GM06990 (cell line): ENCODE measurements at places on chromosomes 2 and 18.

GRCh38 chr2:36701918-36702317 lies 5.4 kb downstream of the VIT start:
- DNase-seq: no peak

GRCh38 chr2:218345491-218346236 lies 11.0 kb upstream of the CATIP start:
- DNase-seq: no peak

DNA sequence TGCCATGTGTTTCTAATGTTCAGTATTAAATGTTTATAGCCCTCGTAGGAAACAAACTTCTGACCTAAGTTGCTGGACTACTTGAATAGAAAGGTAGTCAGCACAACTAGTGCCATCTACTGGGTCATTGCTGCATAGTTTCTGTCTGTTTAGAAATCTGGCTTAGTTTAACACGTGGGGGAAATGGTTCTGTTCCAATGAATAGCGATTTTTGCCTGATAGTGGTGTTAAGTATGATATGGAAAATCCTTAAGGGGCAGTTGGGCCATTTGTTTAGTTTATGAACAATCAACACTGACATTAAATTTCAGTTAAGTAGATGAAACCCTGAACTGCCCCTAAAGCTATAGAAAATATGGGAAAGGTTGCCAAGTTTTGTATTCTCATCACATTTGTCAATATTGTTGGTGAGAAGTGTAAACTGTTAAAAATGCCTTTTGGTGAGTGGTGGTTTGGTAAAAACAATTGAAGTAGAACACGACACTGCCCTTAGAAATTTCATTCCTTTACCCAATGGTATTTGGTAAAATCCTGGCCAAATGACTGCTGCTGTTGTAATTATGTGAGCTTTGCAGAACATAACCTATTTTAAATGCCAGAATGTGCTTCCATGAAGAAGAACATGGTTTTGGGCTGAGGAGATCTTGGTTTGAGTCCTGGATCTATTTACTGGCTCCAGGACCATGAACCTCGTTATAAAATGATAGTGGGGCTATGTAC lies 13.2 kb downstream of the NABP1 start:
- peak; percentile 76 for DNase-seq

GRCh38 chr18:48715711-48716361 lies 177.0 kb downstream of the CTIF start:
- DNase-seq: no peak

DNA sequence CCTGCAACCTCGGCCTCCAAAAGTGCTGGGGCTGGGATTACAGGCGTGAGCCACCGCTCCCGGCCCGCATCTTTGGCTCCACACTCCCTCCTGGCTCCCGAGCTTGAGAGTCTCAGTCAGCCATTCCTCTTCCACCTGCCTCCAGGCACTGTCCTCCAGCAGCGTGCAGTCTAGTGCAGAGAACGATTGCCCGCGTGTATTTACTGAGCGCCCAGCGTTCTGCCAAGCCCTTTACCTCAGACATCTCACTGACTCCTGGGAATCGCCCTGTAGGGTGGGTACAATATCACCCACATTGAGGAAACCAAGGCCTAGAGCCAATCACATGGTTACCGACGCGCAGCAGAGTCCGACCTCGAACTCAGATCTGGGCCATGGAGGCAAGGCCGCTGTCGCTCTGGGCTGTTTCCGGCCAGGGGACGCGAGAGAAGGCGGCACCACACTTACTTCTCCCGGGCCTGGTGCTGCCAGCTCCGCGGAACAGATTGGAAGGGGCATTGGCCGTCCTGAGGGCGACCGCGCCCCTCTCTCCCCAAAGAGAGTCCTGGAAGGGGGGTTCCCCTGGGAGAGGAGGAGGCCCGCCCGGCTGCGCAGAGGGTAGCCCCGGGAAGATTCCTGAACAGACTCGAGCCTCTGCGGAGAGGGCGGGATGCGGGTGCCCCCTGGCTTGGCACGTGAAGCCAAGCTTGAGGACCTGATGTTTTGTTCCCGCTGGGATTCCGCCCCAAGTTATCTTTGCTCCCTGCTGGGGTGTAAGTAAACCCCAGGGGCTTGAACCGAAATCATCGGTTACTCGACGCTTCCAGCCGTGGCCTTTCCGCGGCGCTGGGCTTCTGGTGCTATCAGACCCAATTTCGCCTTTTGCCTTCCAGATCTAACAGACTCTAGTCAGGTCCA lies 5.2 kb upstream of the DLX2 start:
- no peak for DNase-seq

- DNase-seq: no peak
Observed at GRCh38 chr2:50752237-50752636, 279.7 kb downstream of the NRXN1 start.

- no peak for DNase-seq
Observed at GRCh38 chr2:137975280-137976271, 11.3 kb downstream of the HNMT start.

DNA sequence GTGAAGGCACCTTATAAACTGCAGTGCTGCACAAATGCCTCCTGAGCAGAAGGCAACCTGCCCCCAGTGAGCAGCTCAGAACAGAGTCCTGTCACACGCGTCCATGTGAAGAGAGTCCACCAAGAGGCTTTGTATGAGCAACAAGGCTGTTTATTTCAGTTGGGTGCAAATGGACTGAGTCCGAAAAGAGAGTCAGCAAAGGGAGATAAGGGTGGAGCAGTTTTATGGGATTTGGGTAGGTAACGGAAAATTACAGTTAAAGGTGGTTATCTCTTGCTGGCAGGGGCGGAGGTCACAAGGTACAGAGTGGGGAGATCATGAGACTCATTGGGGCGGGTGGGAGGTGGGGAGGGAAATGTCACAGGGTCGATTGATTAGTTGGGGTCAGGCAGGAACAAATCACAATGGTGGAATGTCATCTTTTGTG lies 53.4 kb upstream of the RALBP1 start:
- DNase-seq: no peak

DNA sequence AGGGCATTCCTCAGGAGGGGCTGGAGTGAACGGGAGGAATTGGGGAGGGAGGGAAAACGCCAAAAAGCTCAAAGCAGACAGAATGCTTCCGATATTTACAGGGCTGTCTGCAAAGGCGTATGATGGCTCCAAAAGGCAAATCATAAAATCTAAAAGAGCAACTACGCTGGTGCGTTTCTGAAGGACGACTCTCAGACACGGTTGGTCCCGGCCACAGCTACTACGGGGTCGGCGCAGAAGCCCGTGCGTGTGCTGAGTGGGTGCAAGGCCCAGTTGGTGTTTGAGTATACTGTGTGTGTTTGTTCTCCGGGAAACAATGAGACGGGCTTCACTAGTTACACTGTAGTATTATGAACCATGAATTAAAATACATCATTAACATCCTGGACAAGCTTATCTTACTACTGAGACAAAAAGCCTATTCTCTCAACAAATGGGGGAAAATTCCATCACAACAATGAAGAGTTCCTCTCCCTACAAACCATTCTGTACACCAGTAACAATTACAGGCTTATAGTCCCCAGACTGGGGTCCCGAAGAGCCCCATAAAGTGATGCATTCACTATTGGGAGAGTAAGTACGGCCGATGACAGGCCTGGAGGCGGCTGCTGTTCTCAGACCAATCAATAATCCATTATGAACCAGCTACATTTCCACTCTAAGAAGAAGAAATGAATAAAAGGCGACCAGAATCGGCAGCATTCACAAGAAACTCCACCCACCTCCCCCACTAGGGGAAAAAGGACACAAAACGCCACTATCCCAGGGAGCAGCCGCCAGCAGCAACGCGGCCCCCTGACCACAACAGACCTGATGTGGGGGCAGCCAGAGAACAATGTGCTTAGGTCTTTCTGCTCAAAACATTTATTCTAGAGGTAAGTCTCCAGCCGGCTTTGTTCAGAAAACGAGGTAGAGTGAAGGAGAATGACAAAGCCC lies 43.4 kb downstream of the ZNF516 start:
- DNase-seq: peak; percentile 48

GRCh38 chr2:68721482-68722101 lies 13.0 kb upstream of the ARHGAP25 start:
- DNase-seq: no peak

GRCh38 chr2:105820691-105821090 lies 76.0 kb downstream of the NCK2 start:
- DNase-seq: no peak

DNA sequence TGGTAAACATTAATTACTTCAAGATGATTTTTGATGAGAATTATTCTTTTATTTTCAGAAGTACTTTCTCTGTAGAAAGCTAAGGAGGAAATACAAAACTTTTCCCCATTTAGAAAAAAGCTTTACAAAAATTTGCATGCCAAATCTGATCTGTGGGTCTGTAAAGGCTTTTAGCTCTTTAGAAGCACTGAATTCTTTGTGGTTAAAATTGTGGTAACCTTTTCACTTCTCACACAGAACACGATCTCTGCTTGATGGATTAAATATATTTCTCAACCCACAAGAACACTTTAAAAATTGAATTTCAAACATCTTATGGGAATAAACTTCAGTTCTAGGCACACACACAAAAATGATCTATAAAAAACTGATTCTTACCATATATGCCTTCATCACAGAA lies 63.7 kb downstream of the VIL1 start:
- no peak for DNase-seq

GRCh38 chr2:84478867-84479266 lies 19.8 kb upstream of the SUCLG1 start:
- no peak for DNase-seq

DNA sequence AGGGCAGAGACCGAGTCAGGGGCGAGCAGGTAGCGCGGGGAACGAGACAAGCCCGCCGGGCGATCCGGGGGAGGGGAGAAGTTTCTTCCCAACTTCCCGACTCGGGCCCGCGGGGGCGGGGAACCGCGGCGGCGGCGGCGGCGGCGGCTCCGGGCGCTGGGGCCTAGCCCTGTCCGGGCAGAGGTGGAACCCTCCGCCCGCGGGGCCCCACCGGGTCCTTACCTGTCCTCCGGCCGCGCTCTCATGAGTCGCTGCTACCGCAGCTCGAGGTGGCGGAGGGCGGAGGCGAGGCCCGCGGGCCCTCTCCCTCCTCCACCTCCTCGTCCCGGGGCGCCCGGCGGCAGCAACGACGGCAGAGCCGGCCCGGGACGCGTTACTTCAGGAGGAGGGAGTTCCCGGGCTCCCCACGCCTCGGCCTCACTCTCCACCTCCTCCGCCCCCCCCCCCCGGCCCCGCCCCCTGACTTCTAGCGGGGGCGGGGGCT lies at the start of gene YES1:
YES1 (minus strand) TSS at position 351 of the 484 bp plus-strand sequence. CDS start 55,415 bp downstream, outside the sequence.
- no peak for DNase-seq

DNA sequence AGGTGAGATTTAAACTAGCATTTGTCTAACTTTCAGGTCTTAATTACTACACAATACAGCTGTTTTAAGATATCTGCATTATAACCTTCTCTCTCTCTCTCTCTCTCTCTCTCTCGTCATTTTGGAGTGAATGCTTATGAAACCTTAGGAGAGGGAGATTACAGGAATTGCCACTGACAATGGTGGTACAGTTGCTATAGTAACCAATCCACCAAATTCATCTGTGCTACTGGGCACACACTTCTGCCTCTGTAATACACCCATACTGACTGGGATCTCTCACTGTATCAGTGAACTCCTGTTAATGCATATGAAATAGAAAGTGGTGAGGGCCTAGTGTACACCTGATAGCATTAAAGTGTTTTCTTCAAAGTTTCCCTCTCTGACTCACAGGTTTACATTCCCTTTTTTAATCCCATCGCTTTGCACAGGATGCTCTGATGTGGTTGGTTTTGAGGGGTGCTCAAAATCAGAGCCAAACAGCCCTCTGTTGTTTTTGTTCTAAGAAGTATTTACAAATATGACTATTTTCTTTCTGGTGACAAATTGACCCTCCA lies 13.1 kb downstream of the KLHL14 start:
- DNase-seq: no peak

DNA sequence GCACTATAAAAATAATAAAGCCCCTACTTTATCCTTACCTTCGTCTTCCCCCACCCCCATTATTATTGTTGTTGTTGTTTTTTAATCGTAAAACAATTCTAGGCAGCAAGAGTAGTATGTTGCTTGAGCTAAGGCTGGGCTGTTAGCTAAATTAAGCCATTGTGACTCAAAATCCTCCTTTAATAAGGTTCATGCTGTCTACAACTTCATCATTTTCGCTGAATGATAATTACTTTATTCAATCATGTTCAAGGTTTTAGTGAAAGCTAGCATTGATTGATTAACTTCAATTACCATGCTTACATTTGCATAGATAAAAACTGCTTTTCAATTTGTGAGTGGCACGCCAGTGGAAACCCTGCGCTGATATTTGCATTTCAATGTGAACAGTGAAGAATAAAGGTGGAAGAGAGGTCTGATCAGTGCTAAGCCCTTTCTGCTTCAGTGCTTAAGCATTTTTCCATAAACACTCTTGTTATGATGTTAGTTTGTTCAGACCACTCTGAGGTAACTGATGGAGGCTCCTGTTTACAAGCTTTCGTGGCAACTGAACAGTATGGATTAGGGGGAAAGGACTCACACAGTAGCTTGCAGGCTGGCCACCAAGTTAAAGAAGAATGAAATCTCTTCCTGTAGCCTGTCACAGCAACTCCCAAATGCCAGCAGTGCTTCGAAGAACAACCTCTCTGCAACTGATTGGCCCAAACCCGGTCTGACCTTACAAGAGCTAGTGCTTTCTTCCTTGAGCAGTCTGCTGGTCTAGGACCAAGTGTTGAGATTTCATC lies 156.8 kb downstream of the GPD2 start:
- DNase-seq: no peak

- DNase-seq: no peak
Observed at GRCh38 chr18:36711813-36712444, 116.9 kb downstream of the TPGS2 start.

GRCh38 chr2:112141626-112142007 lies 3.4 kb downstream of the FBLN7 start:
- DNase-seq: no peak

- DNase-seq: no peak
Observed at GRCh38 chr18:36329684-36330434, 32.3 kb downstream of the FHOD3 start.

DNA sequence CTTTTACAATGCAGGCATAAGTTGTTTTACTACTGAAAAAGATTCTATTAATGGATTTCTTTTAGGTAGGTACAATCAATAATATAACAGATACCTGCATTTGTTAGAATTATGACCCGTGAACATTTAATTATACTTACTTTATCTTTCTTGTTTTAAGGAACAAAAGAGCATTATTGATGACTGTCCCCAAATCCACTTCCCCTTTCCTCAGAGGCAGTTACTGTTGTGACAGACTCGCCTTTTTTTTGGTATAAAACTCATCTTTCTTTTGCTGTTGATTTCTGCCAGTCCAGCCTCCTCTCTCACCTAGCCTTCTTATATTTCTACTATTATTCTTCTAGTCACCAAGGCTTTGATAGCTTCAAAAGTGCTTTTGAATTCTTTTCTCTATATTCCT lies 12.1 kb downstream of the ACTR3 start:
- no peak for DNase-seq

DNA sequence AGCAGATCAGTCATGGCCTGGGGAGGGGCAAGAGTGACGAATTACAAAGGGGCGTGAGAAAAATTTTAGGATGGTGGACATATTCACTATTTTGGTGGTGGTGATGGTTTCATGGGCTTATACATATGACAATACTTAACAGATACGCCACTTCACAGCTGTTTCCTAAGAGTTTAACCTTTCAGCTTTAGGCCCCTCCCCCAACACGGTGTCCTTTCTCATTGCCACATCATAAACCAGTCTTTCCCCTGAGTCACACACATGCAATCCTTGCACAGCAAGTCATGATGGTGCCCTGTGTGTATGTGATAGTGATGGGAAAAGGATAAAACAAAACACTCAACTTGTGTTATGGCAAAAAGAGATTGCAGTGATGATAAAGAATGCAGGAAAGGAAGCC lies 47.6 kb upstream of the IL1R1 start:
- DNase-seq: no peak

GRCh38 chr2:158969162-158969714 lies 798 bp downstream of the TANC1 start:
- DNase-seq: no peak
